Epithelial cell of prostate (primary cell): ENCODE measurements at places on chromosomes 5 and 9.

DNA sequence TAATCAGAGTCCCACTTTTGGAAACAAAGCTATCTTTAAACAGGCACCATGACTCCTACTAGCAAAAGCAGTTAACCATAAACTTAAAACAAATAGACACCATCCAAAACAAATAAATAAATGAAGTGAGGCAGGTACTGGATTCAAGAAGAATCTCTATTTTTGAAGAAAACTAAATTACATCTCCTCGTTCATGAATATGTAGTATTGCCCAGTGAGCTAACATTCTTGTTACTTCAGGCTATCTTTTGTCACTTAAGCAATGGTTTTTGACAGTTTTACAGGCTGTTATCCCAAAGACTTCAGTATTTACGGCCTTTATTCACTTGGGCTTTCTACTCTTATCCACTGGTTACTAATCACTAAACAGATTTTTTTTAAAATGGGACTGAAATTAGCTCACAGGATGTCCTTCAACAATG is 242.5 kb downstream of the MLLT3 start:
- DNase-seq, result no peak

GRCh38 chr9:34254966-34255825 is 73.9 kb downstream of the KIF24 start:
- no peak for DNase-seq

DNA sequence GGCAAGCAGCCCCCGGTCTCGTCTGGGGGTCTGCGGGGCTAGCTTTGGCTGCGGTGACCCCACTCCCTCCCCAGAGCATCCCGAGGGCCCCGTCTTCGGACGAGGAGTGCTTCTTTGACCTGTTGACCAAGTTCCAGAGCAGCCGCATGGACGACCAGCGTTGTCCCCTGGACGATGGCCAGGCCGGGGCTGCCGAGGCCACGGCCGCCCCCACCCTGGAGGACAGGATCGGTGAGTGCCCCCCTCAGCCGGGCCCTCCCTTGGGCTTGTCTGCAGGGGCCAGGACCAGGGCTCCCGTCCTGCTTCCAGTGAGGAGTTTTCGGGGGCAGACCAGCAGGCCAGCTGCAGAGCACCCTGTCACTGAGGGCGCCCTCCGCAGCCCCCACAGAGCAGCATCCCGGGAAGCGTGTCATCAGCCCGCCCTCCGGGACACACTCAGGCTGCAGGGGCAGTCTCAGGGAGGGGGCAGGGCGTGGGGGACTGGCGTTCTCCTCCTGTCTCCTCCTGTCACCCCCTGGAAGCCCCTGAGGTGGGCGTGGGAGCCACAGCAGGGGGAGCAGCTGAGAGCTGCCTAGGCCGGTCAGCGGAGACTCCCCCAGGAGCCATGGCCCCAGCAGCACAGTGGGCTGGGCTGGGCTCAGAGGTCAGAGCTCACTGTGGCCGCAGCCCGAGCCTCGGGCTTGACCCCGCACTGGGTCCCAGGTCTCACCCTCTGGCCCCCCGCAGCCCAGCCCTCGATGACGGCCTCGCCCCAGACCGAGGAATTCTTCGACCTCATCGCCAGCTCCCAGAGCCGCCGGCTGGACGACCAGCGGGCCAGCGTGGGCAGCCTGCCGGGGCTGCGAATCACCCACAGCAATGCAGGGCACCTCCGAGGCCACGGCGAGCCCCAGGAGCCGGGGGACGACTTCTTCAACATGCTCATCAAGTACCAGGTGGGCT is 7.7 kb downstream of the DNLZ start:
- DNase-seq, result no peak

- no peak for DNase-seq
These were observed 292.7 kb upstream of the RASA1 start for GRCh38 chr5:86974955-86975354.

GRCh38 chr5:132656774-132657355 is 1.1 kb upstream of the IL13 start:
- no peak for DNase-seq

- DNase-seq, result no peak
These were observed 6.4 kb downstream of the B4GALT7 start for GRCh38 chr5:177606071-177607051.

GRCh38 chr5:81665795-81666194 is 85.1 kb downstream of the SSBP2 start:
- no peak for DNase-seq

DNA sequence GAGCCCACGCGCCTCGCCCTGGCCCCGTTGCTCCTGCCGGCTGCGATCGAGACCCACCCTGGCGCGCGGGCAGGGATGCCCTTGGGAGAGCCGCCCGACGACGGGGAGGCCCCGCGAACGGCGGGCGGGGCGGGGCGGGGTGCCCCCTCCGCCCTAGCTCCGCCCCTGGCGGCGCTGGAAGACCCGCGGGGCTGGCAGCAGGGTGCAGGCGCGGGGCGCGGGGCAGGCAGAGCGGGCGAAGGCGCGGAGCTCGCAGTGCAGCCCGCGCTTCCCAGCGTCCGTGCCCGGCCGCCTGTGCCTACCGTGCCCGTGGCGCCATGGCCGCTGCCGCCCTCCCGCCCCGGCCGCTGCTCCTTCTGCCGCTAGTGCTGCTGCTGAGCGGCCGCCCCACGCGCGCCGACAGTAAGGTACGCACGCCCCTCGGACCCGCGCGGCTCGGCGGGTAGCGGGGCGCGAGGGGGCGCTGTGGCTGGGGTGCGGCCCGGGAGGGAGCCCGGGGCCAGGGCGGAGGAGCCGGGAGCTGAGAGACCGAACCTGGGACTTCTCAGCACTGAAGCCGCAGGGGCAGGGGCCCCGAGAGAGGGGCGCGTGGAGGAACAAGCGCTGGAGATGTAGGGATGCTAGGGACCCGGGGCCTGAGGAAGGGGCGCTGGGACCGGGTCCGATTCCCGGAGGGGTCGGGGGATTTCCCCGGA is at the start of gene OLFML2A:
Gene OLFML2A, plus strand, starts transcription at position 180 of the 695 bp plus-strand sequence. Its CDS starts 138 bp downstream, at position 318.
- no peak for DNase-seq

- DNase-seq, result no peak
These were observed 490.9 kb downstream of the NFIB start for GRCh38 chr9:13823026-13823425.
